ENCODE measurements at places on chromosomes 1 and 21.

DNA sequence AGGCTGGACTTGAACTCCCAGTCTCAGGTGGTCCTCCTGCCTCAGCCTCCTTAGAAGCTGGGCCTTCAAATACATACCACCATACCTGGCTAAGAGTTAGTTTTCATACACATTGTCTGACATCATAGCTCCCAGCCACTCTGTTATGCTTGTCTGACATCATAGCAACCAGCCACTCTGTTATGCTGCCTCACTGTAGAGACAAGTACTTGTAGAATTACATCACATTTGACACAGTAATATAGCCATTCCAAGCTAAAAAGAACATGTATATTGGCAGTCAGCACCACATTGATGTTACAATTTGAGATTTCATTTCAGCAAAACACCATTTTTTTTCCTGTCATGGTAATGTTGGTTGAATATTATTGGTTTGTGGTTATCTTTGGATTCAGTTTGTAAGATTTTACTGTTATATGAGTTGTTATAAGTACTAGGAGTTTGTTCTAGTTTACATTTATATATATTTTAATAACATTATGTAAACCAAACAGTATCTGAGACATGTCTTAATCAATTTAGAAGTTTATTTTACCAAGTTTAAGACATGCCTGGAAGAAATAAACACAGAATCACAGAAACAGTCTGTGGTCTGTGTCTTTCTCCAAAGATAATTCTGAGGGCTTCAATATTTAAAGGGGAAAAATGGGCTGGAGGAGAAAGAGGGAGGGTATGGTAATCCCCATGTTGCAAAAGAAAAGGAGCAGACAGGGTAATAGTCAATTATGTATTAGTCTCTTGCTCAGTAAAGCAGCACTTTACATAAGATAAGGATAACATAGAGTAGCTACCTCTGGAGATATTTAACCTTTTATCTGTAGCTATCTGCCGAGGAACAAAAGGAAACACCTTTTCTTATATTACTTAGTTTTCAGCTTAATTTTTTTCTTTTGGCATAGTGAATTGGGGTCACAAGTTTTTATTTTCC lies 43.0 kb downstream of the XPR1 start:
- DNase-seq = no peak

DNA sequence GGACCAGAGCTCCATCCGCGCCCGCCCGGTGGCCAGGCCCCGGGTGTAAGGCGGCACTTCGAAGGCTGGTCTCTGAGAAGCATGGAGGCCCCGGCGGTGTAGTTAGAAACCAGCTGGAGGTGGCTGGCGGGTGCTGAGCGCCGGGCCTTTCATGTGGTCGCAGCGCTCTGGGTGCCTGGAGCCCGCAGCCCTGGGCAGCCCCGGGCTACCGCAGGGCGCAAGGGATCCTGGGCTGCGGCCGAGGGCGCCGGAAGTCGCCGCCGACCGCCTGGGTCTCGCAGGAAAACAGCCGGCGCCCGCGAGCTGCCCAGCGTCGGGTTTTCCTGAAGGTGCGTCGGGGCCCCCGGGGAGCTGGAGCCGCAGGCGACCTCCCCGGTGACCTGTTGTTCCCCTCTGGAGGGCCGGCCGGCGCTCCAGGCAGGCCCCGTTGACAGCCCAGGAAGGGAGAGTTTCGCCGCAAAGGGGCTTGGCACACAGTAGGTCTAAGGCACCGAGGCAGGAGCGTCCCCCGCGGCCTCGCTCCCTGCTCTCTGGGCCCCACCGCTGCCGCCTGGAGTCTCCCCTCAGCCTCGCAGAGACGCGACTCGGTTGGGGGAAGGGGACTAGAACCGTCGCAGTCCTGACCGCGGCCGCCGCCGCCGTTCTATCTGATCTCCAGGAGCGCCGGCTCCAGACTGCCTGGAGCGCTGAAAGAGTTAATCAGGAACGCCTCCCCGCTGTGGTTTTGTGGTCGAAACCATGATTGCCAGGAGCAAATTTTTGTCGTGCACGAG lies 2.7 kb downstream of the GRHL3 start:
- DNase-seq = peak; percentile 62

DNA sequence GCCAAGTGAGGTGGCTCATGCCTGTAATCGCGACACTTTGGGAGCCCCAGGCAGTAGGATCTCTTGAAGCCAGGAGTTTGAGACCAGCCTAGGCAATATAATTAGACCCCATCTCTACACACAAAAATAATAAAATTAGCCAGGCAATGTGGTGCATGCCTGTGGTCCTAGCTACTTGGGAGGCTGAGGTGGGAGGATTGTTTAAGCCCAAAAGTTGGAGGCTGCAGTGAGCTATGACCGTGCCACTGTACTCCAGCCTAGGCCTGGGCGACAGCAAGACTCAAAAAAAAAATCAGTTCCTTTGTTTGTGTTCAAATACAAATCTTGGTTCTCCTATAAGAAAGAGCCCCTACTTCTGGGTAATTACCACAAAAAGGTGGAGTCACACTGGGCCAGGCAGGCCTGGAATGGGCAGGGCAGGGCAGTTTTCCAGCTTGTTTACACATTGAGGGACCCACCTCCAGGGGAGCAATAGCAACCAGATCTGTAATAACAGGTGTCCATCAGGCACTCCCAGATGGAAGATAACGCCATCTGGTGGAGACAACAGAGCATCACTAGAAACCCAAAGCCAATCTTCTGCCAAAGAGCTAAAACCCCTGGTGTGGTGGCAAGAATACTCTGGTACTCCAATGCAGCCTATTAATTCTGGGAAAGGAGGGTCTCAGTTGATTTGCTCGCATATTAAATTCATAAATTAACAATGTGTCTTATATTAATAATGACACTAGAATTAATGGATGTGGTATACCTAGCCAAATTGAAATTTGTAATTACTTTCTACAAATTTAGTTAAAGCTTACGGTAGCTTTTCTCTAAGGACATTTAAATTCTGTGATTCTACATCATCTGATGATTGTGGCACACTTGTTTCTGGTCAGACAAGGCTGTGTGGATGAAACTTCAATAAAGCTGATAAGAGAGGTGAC lies 13.2 kb downstream of the PPP1R15B start:
- peak; percentile 66 for DNase-seq

DNA sequence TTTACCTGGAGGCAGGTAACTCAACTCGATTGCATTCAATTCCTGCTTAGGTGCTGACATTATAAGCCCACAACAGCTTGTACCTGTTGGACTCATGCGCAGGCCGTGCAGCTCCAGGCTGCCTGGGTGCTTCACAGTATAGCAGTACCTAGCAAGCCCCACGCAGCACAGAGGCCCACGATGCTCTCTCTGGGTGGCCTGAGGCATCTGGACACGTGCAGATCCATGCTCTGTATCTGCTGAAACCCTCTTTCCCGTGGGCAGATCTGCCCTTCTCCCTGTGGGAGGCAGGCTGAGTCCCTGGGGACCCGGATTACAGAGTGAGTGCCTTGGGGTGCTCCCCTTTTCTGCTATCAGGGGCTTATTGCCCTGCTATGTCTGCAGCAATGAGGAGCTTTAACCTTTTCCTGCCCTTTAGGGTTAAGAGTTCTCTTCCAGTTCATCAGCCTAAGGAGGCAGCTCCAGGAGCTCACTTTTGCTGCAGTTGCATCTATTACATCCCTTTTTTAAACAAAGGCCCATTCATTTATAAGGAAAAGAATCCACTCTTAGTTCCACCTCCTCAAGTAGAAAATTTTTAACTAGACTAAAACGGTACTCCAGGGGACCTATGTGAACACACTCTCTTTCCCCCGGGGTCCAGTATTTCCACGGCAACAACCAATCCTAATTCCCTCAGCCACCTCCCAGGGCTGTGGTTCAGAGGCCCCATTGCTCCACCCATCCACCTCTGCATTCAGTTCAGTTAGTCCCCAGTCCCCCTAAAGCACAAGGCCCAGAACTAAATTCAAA lies 19.3 kb downstream of the ITPKB start:
- DNase-seq = no peak

GRCh38 chr1:201218409-201218808 lies 27.8 kb downstream of the IGFN1 start:
- DNase-seq = peak; percentile 8

GRCh38 chr1:57897581-57897980 lies 473.7 kb upstream of the DAB1 start:
- DNase-seq = no peak

GRCh38 chr21:24840287-24840686 lies 767.0 kb downstream of the MRPL39 start:
- no peak for DNase-seq

DNA sequence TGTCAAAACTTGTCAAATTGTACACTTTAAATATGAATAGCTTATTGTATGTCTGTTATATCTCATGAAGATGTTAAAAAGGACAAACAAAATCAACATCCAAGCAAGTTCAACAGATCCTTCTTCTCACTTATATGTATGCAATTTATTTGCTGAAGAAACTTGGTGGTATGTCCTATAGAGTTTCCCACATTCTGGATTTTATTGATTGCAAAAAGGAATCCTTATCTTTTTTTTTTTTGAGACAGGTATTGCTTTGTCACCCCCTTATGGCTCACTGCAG lies 5.6 kb upstream of the RABGAP1L start:
- no peak for DNase-seq

DNA sequence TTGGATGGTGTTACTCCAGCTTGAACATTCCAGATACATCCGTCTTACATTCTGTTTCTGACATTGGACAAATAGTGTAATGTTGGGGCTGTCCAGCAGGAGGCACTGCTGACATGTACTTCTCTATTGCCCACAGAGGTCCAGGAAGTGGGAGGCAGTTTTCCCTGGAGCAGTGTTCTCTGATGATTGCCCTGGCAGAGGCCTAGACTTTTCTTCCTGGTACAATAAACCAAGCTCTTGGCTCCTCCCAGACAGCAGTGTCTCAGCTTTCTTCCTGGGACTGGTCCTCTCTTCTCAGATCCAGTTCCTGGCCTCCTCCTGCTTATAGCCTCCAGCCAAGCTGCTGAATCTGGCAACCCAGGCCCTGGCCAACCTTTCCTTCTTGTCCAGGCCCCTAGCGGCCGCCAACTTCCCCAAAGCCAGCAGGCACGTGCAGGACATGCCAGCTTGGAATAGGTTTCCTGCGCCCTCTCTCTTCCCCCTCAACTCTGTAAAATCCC lies 14.9 kb upstream of the IFNLR1 start:
- DNase-seq = peak; percentile 54

DNA sequence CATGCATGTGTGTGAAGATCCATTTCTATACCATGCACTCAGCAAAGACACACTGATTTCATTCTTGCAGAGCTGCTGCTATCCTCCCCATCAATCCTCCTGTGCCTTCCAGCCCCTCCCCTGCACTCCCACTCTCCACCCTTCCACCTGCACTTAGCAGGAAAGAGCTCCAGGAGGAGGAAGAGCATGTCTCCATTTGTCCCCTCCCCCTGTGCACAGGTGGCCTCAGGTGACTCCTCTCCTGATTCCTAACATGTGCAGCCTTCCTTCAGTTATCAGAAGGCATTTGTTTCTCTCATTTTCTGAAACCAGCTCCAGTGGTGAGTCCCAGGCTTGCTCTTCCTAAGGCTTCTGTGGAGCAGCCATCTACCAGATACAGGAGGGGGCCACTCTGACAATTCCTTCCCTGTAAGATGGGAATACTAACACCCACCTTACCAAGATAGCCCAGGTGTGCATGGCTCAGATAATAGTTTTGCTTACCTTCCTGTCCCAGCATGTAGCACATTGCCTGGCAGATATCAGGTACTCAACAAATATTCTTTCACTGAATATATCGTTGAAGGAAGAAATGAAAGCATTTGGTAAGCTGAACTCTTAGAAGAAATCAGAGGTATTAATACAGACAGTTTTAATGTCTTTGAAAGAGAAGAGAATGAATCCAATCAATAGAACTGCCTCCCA lies 21.9 kb upstream of the FAM3B start:
- DNase-seq = no peak

- no peak for DNase-seq
Observed at GRCh38 chr1:166089804-166090203, 77.0 kb downstream of the FAM78B start.

- DNase-seq = no peak
Observed at GRCh38 chr1:61270761-61271411, 188.5 kb downstream of the NFIA start.

- no peak for DNase-seq
Observed at GRCh38 chr1:89603651-89604413, 29.1 kb upstream of the LRRC8C start.

GRCh38 chr21:44596068-44596725 lies 3.9 kb upstream of the KRTAP10-6 start:
- DNase-seq = no peak

DNA sequence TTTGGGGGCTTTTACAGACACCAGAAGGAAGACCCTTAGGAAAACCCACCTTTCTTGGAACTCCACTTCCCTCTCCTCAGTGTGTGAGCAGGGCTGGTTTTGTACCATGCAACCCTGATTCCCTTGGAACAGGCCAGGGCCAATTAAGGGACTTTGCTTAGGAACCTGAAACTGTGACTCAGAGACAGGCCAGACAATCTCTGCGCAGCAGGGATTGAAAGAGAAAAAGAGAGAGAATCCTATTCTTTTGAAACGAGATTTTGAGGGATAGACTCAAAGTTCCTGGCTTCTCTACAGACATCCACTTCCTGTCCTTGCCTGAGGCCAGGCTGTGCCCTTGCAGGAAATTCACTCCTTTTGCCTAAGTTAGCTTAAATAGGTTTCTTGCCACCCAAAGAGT lies 23.1 kb upstream of the C1orf198 start:
- DNase-seq = no peak

GRCh38 chr21:41834252-41834925 lies 44.8 kb downstream of the PRDM15 start:
- no peak for DNase-seq

- DNase-seq = no peak
Observed at GRCh38 chr1:225428881-225429455, 1.1 kb upstream of the LBR start.

DNA sequence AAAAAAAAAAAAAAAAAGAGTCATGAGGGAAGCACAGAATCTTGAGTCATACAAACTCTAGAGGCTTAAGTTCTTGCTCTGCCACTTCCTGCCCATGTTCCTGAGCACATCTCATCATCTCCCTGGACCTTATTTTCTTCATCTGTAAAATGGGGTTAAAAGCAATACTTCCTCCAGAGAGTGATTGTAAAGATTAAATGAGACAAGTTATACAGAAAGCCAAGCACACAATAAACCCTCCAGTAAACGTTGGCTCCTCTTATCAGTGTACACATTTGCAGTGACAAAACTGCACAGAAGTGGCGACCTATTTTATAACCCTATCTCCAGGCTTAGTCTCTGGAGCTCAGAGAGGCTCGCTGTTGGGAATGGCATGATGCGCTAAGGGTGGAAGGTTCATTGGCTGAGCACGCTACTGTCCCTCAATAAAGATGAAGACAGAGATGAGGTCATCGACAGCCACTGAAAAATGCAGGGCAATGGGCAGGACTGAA lies 82.1 kb downstream of the RRAGC start:
- DNase-seq = no peak

- DNase-seq = no peak
Observed at GRCh38 chr1:52911541-52911940, 10.0 kb downstream of the ECHDC2 start.

- DNase-seq = no peak
Observed at GRCh38 chr1:26574018-26574417, 44.5 kb downstream of the RPS6KA1 start.

DNA sequence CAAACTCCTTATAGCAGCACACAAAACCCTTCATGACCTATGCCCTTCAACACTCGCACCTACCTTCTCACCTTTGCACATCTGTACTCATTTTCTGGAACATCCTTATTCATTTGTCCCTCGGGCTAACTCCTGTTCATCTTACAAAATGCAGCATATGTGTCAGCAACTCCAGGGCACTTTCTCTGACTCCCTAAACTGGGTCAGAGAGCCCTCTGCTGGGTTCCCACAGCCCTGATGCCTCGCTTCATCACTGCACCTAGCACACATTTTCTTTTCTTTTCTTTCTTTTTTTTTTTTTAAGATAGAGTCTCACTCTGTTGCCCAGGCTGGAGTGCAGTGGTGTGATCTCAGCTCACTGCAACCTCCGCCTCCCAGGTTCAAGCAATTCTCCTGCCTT lies 54.0 kb downstream of the RAB3B start:
- DNase-seq = no peak
